CD4-positive, alpha-beta T cell treated with Interleukin-17A for 1 hour (primary cell): ENCODE measurements at places on chromosomes 16 and 17.

- no peak for DNase-seq
Measured at GRCh38 chr17:21020622-21021021, 22.2 kb downstream of the USP22 start.

DNA sequence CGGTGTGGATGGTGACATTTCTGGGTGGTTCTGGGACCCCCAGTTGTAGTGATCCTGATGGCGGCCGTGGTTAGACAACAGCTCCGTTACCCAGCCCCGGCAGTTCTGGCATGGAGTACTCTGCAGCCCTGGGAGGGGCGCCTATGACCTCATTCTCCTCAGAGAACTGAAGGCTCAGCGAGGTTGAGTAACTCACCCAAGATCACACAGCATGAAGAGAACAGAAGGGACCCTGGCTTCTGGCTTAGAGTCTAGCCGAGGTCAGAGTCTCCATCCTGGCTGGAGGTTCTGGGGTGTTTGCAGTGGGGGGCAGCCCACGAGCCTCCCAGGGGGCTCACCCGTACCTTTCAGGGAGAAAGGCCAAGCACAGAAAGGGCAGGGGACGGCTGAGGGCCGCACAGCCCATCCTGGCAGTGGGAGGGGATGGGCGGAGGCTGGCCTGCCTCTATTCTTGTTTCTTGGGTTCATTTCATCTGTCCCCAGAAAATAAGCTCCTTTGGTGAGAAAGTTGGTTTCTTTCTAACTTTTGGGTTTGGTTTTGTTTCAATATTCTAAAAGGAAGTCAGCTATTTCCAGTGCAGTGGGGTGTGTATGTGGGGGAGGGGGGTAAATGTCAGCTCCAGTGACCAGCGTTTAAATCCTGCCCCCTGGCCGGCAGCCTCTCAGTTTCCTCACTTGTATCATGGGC lies 13.2 kb downstream of the ZFPM1 start:
- peak; percentile 35 for DNase-seq

- DNase-seq, result no peak
Measured at GRCh38 chr16:85301231-85301630, 189.0 kb upstream of the CIBAR2 start.

DNA sequence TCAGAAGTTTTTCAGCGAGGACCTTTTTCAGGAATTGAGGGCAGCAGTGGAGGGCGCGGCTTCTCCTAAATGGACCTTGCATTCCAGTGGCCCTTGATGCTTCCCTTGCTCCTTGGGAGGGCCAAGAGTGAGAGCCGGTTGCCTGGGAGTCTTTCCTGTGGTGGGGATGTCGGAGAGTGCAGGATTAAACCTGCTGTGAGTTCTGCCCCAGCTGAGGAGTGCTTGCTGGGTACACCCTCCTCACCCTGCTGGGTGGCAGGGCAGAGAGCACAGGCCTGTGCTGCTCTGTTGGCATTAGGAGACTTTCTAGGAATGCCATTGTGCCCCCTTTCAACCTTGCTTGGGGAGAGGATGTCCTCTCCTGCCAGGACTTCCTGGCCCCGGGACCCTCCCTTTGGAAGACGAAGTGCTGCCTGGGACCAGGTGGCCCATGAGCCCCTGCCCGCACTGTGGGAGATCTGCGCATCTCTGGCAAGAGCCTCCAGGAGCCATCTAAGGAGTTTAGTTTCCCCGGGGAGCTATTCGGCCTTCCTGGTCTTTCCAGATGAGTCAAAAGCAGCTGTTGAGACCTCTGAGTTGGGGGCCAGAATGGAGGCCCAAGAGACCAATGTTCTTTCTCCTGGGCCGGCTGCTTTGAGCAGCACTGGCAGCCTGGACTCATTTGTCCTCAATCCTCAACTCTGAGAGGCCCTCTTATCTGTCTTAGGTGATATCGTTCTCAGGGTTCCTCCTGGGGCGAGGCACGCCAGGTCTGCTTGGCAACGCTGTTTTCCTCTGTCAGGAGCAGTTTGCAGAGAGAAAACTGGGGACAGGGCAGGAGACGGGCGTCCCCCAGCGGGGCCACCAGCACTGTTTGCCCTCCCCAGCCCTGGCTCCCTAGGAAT lies 5.6 kb downstream of the LLGL2 start:
- no peak for DNase-seq

GRCh38 chr17:36482611-36483504 lies 3.6 kb upstream of the ZNHIT3 start:
- peak; percentile 81 for DNase-seq

GRCh38 chr16:89934611-89935553 lies 11.7 kb downstream of the TUBB3 start:
- DNase-seq, result no peak

DNA sequence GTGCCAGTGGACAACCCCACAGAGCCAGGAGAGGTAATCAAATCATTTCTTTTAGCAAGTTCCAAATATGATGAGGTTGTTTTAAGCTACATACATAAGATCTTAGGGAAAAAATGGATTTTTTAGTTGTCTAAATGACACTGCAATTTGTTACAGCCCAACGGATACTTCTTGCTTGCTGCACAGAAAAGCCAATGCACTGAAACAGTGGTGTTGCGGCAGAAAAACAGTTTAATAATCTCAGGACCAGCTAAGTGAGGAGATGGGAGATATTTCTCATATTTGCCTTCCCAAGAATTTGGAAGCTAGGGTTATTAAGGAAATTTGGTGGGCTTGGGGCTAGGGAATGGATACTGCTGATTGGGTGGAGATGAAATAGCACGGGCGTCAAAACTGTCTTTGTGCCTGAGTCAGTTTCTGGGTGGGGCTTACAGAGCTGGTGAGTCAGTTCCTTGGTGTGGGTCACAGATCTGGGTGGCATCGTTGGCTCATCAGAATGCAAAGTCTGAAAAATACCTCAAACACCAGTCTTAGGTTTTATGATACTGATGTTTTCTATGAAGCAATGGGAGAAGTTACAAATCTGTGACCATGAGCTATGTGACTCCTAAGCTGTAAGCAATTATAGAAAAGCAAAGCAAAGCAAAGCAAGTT lies 255.4 kb downstream of the IRX3 start:
- DNase-seq, result no peak

DNA sequence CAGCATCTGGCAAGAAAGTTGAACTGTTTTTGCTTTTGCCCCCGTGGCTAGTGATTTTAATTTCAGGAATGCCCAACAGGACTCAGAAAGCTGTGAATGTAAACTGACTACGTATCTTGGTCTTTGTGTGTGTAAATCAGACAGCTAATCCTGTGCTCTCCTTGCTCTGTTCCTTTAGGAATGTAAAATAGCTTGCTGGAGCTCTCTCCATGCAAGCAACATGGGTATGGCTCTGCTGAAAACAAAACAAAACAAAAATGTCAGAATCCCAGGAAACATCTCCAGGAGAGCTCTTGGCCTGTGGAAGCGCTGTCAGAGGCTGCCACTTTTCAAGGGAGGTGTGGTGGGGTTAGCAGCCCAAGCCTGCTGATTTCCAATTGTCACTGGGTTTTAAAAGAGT lies 161.8 kb upstream of the NOG start:
- no peak for DNase-seq

DNA sequence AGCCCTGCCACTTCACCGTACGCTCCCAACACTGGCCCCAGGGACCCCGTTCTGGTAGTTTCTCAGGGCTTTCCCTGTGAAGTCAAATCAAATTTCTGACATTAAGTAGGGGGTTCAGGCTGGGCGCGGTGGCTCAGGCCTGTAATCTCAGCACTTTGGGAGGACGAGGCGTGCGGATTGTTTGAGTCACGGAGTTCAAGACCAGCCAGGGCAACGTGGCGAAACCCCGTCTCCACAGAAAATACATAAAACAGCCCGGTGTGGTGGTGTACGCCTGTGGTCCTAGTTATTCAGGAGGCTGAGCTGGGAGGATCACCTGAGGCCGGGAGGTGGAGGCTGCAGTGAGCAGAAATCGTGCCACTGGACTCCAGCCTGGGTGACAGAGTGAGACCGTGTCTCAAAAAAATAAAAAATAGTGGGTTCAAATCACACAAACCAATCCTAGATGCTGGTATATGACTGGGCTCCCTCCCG lies 632 bp downstream of the CYBC1 start:
- DNase-seq, result peak; percentile 34

DNA sequence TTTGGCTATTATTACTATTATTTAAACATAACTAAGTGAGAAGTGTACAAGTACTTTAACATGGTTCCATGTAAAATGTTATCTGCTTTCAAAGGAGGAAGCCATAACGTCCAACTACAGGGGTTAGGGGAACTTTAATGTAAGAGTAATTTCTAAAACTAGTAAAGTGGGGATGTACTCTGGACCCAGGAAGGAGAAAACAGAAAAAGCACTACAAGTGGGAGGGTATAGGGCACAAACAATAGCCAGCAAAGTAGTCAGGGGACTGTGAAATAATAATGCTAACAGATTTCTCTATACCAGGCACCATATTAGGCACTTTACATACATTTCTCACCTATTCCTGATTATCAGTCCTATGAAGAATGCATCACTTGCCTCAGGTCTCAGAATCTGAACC lies 19.6 kb downstream of the USP31 start:
- DNase-seq, result no peak

DNA sequence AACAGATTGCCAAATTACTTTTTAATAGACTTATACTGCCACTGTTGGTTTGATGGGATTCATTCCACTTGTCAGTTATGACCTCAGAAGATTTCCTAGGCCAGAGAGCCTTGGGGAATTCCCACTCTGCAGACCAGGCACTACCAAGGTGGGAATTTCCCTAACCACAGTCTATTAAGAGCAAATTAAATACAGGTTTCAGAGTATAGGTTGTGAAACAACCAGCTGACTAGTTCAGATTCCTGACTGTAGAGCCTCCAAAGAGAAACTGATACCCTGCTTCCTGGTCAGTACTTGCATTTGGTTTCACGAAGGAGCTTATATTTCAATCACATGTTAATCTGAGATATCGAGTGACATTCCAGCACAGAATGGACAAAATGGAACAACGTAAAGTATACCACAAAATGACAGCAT lies 186.5 kb downstream of the STX8 start:
- peak; percentile 26 for DNase-seq

- DNase-seq, result no peak
Measured at GRCh38 chr17:14448818-14449217, 147.9 kb downstream of the HS3ST3B1 start.

- DNase-seq, result peak; percentile 74
Measured at GRCh38 chr16:354971-355461, 2.5 kb upstream of the AXIN1 start.

DNA sequence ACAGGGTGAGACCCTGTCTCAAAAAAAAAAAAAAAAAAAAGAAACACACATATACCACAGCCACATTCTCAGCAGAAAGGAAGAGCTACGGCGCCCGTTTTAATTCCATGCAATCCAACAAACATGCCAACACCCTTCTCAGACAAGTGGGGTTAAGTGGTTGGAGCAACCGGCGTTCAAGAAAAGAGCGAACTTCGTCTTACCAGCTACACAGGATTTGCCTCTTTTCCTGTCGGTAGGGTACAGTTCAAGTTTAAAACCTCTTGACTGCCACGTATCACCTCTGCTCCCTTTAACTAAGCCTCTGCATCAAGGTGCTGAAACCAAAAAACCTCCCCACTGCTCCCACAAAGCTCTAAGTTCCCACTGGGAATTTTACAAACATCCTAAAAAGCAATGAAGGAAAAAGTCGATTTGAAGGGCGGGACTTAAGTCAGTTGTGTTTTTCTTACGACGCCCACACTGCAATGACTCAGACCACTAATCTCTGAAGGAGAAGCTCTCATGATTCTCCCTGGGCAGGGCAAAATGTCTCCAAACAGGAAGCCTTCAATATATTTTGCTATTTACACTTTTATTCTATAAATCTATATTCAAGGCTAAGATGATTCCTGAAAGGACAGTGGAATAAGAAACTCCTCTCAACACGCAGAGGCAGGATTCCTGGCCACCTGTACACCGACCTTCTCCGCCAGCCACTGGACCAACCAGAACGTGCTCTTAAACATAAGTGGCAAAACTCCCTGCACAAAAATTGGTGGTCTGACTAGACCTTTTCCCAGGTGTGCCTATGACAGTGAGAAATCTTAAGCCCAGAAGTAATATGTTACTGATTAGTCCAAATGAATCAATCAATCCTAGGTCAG lies 18.8 kb downstream of the SRP68 start:
- no peak for DNase-seq

- DNase-seq, result no peak
Measured at GRCh38 chr17:18280249-18280648, 19.8 kb downstream of the MIEF2 start.

DNA sequence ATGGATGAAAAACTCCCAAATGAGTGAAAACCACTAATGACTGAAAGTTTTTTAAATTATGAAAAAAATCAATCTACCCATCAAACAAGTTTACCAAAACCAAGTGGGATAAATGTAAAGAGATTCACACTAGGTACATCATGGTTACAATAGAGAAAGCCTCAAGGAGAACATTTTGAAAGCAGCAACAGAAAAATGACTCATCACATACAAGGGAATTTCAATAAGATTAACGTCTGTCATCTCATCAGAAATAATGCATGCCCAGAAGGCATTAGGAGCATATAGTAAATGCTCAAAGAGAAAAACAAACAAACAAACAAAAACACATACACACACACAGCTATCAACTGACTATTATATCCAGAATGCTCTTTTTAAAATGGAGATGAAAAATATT lies 261.8 kb upstream of the KIF2B start:
- DNase-seq, result no peak

DNA sequence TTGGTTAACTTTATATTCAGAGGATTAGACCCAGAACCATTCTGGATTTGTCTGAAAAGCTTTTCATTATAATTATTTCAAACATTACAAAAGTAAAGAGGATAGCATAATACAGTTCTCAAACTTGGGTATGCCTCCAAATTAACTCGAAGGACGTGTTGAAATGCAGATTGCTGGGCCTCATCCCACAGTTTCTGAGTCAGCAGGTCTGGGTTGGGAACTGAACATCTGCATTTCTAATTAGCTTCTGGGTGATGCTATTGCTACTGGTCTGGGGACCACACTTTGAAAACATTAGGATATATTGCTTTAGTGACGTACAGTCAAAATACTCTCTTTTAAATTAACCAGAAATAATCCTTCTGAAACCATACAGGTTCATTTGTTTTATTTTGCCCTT lies 10.0 kb downstream of the TPPP3 start:
- DNase-seq, result no peak

GRCh38 chr16:80047842-80048241 lies 447.3 kb upstream of the MAF start:
- DNase-seq, result no peak

DNA sequence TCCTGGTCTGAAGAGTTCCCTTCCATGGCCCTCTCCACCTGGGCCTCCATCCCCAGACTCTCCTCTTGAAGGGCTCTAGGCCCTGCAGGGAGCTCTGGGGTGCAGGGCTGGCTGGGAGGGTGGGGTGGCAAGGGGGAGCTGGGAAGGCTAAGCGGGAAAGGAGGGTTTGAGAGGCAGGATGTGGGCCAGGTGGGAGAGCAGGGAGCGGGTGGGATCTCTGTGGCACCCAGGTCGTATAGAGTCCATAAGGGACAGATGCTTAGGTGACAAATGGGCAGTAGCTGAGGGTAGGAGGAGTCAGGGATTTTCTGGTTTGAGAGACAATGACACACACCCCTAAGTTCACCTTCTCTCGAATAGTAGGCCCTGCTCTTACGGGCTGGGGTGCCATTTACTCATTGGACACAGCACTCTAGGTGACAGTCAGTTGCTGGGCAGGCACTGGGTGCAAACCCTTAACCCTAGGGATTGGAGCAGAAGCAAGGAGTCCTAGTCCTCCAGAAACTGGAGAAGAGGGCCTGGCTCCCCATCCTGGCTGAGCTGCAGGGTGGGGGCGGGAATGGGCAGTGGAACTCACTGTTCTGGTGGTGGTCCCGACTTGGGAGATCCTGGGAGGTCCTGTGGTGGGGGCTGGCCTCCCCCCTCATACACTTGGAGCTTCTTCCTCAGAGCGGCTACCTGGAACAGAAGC lies 15.3 kb downstream of the KIF18B start:
- no peak for DNase-seq

GRCh38 chr16:17107450-17107849 lies 363.3 kb downstream of the XYLT1 start:
- no peak for DNase-seq

- no peak for DNase-seq
Measured at GRCh38 chr17:41178341-41178740, 320 bp upstream of the KRTAP4-2 start.
